Left lobe of liver (tissue), 2 donors: ENCODE measurements at places on chromosomes 12 and 14. TPM values are rescaled to one million over a fixed set of nuclear protein-coding genes. Genes with fewer than 3 reads are reported as not detected.

The NANOG gene
- total RNA-seq, result 0.70 TPM

The KRT79 gene
- total RNA-seq, result not detected

The LMO3 gene
- 0.15 TPM for total RNA-seq

The LYZ gene
- total RNA-seq, result 6.6 TPM

The PMCH gene
- total RNA-seq, result not detected

The CLEC9A gene
- not detected for total RNA-seq

The C1QL4 gene
- total RNA-seq, result not detected

The OTOGL gene
- total RNA-seq, result 0.03 TPM

The FOXG1 gene
- total RNA-seq, result not detected

The MAP1LC3B2 gene
- total RNA-seq, result not detected

The GPRC5D gene
- total RNA-seq, result not detected

The TDRD9 gene
- 0.75 TPM for total RNA-seq

The PRR13 gene
- 69.9 TPM for total RNA-seq

The CCDC85C gene
- 25.0 TPM for total RNA-seq

The AICDA gene
- total RNA-seq, result not detected

The SERPINA9 gene
- total RNA-seq, result not detected

The NGB gene
- total RNA-seq, result not detected

The PLEKHG7 gene
- total RNA-seq, result not detected

The TAOK3 gene
- total RNA-seq, result 15.5 TPM

The C12orf75 gene
- total RNA-seq, result 1.4 TPM

The RNF34 gene
- 9.9 TPM for total RNA-seq

The DDX47 gene
- 22.7 TPM for total RNA-seq

The RPS6KL1 gene
- total RNA-seq, result 4.6 TPM

The VASH1 gene
- 3.0 TPM for total RNA-seq

The KRT6C gene
- total RNA-seq, result not detected

The ST8SIA1 gene
- total RNA-seq, result not detected

The IL22 gene
- total RNA-seq, result not detected

The KRT83 gene
- not detected for total RNA-seq

The AJUBA gene
- 8.6 TPM for total RNA-seq
